ENCODE measurements at places on chromosomes 16 and 17.

GRCh38 chr16:65583498-65583897 lies 461.6 kb upstream of the CDH11 start:
- DNase-seq: no peak

DNA sequence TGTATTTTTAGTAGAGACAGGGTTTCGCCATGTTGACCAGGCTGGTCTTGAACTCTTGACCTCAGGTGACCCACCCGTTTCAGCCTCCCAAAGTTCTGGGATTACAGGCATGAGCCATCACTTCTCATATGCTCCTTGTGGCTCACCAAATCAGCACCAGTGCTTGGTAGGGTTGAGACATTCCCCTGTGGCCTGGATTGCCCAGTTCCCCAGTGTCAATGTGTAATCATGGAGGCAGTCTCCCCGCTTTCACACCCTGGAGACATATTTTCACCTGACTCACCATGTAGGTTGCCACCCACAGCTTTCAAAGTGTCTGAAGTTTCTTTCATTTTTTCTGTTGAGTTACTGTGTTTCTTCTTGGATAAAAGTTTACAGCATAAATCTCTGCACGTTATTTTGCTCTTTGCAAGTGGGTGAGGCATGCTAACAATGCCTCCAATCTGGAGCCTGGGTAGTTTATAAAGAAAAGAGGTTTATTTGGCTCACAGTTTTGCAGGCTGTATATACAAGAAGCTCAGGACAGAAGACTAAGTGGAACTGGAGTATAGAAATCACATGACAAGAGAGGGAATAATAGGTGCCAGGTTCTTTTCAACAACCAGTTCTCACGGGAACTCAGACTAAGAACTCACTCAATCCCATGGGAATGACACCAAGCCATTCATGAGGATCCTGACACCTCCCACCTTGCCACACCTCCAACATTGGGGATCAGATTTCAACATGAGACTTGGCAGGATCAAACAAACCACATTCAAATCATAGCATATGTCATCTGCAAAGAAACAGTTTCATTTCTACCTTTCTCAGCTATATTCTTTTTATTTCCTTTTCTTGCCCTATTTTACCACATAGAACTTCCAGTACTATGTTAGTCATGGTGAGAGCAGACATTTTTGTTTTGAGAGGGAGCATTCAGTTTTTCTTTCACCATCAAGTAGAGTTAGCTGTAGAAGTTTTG lies 113.2 kb downstream of the PHKB start:
- DNase-seq: peak; percentile 59

GRCh38 chr16:77443357-77444146 lies 8.7 kb upstream of the ADAMTS18 start:
- DNase-seq: no peak

DNA sequence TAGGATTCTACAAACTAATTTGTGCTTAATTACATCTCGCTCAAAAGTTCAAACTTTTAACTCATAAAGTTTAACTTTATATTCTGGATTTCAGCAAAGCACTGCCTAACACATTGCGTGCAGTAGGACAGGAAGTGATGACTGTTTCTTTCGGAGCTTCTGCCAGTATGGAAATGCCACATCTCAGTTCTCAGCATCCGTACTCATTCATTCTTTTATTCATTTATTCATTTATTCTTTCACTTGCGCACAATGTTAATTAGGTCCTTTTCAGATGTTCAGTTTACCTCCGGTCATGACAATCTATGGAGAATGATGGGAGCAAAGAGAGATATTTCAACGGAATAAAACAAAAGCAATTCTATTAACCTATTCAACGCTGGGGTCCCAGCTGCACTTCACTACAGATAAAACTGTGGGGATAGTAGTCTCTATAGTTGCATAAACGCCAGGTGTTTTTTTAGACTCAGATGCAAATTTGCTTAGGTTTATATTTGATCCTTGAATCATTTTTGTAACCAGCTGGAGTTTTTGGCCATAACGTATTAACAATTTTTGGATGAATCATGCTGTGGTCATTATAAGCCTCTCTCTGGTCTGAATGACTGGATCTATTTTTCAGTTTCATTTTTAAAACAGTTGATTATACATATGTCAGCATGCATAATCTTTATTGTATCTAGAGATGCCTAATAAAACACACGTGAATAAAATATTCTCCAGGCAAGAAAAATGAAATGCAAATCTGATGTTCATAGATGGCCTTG lies 143.9 kb downstream of the KCNJ2 start:
- DNase-seq: peak; percentile 56

- no peak for DNase-seq
Measured at GRCh38 chr16:31196324-31197088, 6.1 kb downstream of the PYCARD start.
